Small intestine (tissue), 16 donors: ENCODE measurements at places on chromosomes 12 and 14.

DNA sequence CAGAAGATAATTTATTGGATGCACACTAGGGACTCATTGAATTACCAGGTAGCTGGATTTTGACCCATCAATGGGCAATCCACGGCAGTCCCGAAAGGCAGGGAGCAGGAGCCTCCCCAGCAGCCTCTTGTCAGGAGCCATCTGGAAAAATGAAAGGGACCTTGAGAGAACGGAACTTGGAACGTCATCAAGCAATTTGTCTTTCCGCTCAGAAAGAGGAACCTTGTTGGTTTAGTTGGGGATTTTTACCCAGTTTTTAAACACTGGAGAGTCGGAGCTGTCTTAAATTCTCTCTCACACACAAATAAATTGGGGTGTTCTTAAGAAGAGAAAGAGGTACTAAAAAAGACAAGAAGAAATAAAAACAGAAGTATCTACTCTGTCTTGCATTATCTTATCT is 1351.7 kb upstream of the TMEM132C start:
- DNase-seq: no peak

- DNase-seq: no peak
Observed at GRCh38 chr14:105745433-105746123, 219.2 kb downstream of the TMEM121 start.

GRCh38 chr14:61719344-61720293 is 24.3 kb downstream of the HIF1A start:
- no peak for DNase-seq

DNA sequence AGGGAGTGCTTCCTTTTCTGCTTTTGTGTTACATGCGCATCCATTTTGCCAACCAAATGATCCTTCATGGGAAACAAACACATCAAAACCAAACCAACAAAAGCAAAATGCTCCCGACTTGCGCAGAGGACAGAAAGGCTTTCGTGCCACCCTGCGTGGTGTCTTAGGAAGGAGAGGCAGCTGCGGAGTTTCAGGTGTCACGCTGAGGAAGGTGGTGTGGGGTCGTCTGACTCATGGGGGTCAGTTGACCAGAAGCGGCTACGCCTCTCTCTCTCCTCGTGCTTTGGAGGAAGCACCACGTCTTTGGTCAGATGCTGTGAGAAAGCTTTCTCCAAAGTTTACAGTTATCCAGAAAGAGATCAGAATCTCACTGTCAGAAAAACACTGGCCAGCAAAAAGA is 7.9 kb downstream of the EMP1 start:
- no peak for DNase-seq

- DNase-seq: no peak
Observed at GRCh38 chr14:100332071-100332639, 9.0 kb downstream of the SLC25A47 start.

DNA sequence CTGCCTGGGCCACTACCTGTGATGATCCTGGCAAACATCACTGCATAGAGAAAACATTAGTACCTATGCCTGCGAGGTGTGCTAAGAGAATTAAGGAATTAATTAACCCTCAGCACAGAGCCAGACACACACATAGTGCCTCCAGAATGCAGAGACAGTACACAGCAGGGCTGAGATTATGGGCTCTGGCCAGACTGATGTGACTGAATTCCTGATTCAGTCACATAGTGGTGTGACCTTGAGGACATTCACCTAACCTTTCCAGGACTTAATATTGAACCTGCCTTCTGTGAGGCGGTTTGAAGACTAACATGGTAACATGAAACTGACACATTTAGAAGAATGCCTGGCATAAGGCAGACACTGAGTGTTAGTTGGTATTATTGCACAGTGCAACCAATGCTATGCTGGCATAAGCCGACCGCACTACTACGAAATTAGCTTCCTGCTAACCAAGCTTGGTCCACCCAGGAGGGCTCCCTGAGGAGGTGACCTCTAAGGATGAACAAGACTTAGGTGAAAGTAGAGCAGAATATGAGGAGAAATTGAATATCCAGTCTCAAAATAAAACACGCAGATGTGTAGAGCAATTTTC is 32.0 kb upstream of the SELPLG start:
- no peak for DNase-seq

DNA sequence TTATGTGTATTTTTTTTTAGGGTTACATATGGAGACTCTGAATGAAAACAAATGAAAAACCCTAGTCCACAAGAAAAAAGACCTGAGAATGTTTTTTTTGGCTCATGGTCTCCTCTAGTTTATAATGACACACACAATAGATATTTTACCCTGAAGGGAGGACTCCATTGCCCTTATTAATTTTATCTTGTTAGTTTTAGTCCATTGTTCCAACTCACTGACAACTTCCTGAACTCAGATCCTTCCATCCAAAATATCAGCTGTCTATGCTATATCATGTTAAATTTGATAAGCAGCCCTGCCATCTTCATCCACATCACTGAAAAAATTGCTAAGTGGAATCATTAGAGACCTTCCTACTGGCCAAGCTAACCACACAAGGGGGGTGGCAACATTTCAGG is 232.1 kb downstream of the MON2 start:
- no peak for DNase-seq

DNA sequence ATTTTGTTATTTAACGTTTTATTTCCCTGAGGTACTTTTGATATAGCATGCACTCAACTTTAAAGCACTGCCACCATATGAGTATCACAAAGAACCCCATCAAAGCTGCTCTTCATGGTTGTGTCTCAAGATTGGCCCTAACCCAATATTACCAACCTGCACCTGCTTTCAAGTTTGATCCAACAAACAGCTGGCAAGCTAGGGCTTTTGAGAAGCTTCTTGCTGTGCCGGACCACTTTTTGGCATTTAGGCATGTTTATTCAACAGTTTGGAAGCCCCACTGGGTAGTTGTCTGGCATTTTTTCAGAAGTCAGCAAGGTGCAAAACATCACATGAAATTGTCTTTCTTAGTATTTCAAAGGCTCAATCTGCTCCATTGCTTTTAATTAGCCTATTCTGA is 137.2 kb upstream of the PLEKHA5 start:
- DNase-seq: no peak

- no peak for DNase-seq
Observed at GRCh38 chr12:57485695-57486094, 2.2 kb upstream of the MARS1 start.

DNA sequence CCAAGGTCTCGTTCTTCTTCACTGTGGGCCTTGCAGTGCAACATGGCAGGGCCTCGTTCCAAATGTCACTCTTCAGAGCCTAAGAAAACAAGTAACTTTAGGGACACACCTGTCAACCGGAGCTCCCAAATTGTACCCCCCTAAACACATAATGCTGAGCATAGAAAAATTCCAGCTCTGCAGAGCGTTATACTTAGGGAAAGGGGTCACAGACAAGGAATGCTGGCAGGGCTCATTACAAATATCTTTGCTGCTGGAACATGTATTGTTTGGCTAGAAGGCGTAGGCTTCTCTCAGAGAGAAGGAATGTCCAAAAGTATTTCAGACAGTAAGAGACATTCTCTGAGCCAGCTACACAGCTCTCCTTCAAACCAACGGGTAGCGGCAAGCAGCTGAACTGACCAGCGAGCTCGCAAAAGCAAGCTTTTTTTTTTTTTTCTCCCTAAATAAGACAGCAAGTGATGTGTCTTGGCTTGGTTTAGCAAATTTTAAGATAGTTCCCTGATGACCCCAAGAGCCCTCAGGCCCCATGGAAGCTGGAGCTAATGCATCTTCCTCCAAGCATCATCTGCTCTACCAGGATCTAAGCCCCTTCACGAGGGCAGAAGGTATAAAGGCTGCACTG is 24.5 kb downstream of the SSH1 start:
- DNase-seq: no peak

GRCh38 chr12:102917026-102917787 is at the start of gene PAH:
PAH (minus strand) TSS chr12:102917244; CDS start chr12:102917130, 114 bp downstream.
- DNase-seq: peak; percentile 20

- DNase-seq: no peak
Observed at GRCh38 chr14:99706107-99706900, 22.2 kb downstream of the CYP46A1 start.

GRCh38 chr14:29310210-29310609 is 543.6 kb downstream of the FOXG1 start:
- no peak for DNase-seq

- no peak for DNase-seq
Observed at GRCh38 chr14:23933108-23933741, 20.3 kb upstream of the DHRS4 start.

DNA sequence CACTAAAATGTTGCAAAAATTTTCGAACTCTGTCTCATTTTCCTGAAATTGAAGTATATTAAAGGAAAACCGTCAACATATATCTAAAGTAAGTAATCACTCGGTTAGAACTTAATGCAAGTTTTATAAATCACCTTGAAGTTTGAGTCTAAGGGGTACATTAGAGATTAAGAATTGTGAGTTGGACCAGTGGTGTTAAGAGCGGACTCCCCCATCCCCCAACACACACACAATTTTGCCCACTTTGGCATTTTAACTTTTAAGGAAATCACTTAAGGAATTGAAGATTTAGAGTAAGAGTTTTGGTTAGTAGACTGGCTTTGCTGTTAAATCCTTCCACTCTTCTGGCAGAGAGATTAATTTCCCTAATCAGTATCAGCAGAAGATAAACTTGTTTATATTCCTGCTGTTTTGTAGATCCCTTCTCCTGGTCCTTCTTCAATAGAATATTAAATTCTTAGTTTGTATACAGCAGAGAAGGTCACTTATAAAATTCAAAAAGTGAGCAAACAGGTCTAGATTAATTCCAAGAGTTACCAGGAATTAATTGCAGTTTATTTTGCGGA is 1.5 kb downstream of the HIF1A start:
- DNase-seq: peak; percentile 9

- peak; percentile 62 for DNase-seq
Observed at GRCh38 chr12:52207895-52208294, 16.1 kb upstream of the KRT80 start.

- no peak for DNase-seq
Observed at GRCh38 chr14:106877517-106877916, 1351.1 kb downstream of the TMEM121 start.

DNA sequence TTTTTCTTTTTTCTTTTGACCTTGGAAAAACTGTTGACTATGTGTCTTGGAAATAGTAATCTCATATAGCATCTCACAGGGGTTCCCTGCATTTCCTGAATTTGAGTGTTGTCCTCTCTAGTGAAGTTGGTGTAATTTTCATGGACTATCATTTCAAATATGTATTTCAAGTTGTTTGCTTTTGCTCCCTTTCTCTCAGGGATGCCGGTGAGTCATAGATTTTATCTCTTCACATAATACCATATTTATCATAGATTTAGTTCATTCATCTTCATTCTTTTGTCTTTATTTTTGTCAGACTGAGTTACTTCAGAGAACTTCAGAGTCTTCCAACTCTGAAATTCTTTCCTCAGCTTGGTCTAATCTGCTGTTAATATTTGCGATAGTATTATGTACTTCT is 1320.6 kb downstream of the LRFN5 start:
- DNase-seq: no peak

- DNase-seq: no peak
Observed at GRCh38 chr14:96103560-96104460, 64.6 kb downstream of the C14orf132 start.

DNA sequence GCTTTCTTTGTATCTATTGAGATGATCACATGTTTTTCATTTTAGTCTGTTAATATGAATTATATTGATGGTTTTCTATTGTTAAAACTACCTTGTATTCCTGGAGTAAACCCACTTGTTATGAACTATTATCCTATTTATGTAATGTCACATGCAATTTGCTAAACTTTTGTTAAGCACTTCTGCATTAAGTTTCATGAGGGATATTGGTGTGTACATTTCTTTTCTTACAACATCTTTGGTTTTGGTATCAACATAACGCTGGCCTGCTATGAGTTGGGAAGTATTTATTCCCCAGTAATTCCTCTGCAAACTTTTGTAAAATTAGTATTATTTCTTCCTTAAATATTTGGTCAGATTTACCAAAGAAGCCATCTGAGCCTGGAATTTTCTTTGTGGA is 46.5 kb upstream of the AMIGO2 start:
- DNase-seq: no peak

GRCh38 chr14:95462491-95462890 is 54.0 kb downstream of the SYNE3 start:
- no peak for DNase-seq

DNA sequence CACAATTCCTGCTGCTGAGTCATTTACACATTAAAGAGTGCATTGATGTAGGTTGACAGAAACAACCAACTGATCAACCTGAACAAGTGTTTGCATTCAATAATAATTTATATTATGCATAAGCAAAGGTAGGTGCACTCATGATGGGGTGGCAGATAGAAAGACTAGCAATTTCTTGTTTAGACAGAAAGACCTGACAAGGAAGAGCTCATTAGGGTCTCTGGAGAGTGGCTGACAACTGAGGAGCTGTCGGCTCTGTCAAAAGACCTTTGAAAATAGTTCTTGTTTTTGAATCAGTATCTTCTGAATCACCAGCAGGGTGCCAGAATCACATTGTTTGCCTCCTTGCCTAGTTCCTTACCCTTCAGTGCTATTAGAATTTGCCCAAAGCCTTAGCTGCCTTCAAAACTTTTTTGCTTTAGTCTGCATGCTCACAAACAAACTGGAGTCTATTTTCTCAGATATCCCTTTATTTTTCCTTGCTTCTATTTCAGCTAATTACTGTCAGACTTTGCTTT is 234.7 kb downstream of the BTG1 start:
- no peak for DNase-seq

DNA sequence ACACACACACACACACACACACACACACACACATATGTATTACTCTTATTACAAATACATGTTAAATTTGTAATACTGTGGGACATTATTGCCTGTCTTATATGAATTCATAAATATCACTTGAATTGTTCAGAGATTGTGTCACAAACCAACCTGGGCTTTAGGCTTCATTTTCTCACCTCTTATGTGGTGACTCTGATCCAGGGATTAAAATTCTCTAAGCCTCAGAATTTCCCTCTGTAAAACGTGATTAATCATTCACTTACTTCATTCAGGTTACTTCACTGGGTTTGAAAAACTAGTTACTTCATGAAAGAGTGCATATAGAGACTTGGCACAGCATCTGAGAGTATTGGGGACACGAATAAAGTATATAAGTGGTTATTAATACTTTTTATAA is 240.3 kb upstream of the PDZRN4 start:
- no peak for DNase-seq

DNA sequence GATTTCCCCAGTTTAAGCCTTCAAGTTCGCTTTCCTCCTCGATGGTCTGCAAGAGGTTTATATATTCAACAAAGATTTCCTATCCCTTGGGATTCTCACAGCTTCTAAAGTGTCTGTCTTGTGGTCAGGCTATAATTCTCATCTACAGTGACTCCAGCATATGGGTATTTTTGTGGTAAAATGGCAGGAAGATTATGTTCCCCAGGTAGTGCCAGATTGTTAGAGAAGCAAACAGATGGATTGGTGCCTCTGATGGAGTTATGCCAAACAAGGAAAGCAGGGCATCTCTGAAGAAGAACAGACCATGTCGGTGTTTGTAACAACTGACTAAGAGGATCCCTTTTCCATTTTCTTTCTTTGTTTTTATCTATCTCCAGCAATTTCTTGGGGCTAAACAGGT is 5.5 kb upstream of the CCDC175 start:
- no peak for DNase-seq

DNA sequence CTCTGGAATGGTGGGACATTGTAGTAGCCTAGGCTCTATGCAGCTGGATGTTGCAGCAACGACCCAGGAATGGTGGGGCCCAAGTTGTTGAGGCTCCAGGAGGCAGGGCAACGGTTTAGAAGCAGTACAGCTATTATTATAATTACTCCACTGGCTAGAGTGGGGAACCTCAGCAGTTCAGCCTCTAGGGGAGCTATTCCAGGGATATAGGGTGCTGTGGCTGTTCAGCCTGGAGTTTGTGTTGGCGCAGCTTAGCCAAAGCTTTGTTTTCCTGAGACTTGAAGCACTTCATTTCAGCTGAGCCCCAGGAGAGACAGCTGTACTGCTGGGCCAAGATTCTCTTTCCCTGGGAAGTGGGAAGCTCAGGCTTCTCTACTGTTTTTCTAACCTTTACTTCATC is 1023.0 kb upstream of the ATXN7L3B start:
- no peak for DNase-seq
